ENCODE measurements at places on chromosomes 2 and 18.
A peak's percentile ranks its signal among the peaks of the same experiment; 100 is the strongest.

GRCh38 chr2:47265751-47266231 lies 110.7 kb upstream of the STPG4 start:
- DNase-seq, result no peak

DNA sequence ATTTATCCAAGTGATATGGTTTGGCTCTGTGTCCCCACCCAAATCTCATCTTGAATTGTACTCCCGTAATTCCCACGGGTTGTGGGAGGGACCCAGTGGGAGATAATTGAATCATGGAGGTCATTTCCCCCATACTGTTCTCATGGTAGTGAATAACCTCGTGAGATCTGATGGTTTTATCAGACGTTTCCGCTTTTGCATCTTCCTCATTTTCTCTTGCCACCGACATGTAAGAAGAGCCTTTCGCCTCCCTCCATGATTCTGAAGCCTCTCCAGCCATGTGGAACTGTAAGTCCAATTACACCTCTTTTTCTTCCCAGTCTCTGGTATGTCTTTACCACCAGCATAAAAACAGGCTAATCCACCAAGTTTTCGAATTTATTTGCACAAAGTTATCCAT lies 20.3 kb upstream of the CHST10 start:
- DNase-seq, result no peak

- peak; percentile 43 for DNase-seq
Observed at GRCh38 chr2:10382354-10383061, 65.6 kb downstream of the ODC1 start.

DNA sequence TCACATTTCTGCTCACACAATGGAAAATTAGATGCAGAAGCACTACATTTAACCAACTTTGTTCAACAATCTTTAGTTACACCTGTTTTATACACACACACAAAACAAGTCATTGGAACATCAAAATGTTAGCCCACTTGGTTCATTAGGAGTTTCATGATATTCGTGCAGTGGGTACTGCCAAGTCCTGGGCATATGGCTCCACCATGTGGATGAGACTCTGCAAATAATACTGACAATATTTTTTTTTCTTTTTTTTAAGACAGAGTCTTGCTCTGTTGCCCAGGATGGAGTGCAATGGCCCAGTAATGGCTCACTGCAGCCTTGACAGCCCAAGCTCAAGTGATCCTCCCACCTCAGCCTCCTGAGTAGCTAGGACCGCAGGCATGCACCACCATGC lies 34.5 kb upstream of the GRB14 start:
- DNase-seq, result no peak

- peak; percentile 4 for DNase-seq
Observed at GRCh38 chr18:25164211-25164847, 187.6 kb downstream of the ZNF521 start.
